ENCODE measurements at places on chromosomes 2 and 18.

GRCh38 chr18:48815581-48816324 is 135.0 kb downstream of the SMAD7 start:
- no peaks in the 10 kb centered on the region for H3K27me3 ChIP-seq
- H3K4me1 ChIP-seq: peaks cover 68% of the 10 kb centered on the region
- peak overlapping the region; percentile 90 for H3K27ac ChIP-seq
- DNase-seq: no peak
- peaks cover 33% of the 10 kb centered on the region for H3K36me3 ChIP-seq
- H3K4me3 ChIP-seq: no peak overlapping the region

- no peak for DNase-seq
- peaks cover 71% of the 10 kb centered on the region for H3K36me3 ChIP-seq
- no peak overlapping the region for H3K4me3 ChIP-seq
Observed at GRCh38 chr2:230809015-230809414, 55.7 kb upstream of the ITM2C start.

DNA sequence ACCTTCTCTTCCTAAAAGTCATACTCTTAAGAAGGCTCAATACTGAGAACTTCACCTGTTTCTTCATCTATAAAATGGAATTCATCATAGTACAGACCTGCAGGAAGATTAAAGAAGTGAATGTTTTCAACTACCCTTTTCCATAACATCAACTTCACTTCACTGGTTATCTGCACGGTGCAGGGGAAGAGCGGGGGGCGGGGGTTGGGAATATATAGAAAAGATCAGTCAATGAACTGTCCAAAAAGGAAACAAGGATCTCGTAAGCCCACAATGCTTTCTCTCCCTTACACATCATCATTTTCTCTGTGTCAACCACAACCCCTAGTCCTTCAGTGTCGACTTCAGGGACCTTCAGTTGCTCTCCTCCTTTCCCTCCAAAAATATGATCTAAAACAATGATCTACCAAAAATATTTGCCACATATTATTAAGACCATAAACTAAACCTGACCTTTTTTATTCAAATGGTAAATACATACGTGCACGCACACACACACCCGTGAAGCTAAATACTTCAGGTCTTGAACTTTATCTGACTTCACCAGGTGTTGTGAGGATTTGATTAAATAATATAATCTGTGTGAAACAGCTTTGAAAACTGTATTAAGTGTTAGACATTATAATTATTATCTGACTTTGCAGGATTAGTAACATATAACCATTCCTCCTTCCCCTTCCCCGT is 4.9 kb downstream of the MBOAT2 start:
- H3K4me3 ChIP-seq: no peak overlapping the region
- H3K27me3 ChIP-seq: peaks cover 8% of the 10 kb centered on the region
- no peak for DNase-seq
- H3K36me3 ChIP-seq: no peaks in the 10 kb centered on the region

- H3K4me3 ChIP-seq: no peak overlapping the region
- peaks cover 14% of the 10 kb centered on the region for H3K27me3 ChIP-seq
- H3K4me1 ChIP-seq: peaks cover 15% of the 10 kb centered on the region
- H3K27ac ChIP-seq: no peak overlapping the region
Observed at GRCh38 chr2:156427074-156427473, 9.1 kb upstream of the GPD2 start.

- H3K27ac ChIP-seq: no peak overlapping the region
- no peaks in the 10 kb centered on the region for H3K36me3 ChIP-seq
- H3K27me3 ChIP-seq: no peaks in the 10 kb centered on the region
- no peak overlapping the region for H3K4me3 ChIP-seq
Observed at GRCh38 chr2:227374158-227374557, 4.9 kb downstream of the TM4SF20 start.

DNA sequence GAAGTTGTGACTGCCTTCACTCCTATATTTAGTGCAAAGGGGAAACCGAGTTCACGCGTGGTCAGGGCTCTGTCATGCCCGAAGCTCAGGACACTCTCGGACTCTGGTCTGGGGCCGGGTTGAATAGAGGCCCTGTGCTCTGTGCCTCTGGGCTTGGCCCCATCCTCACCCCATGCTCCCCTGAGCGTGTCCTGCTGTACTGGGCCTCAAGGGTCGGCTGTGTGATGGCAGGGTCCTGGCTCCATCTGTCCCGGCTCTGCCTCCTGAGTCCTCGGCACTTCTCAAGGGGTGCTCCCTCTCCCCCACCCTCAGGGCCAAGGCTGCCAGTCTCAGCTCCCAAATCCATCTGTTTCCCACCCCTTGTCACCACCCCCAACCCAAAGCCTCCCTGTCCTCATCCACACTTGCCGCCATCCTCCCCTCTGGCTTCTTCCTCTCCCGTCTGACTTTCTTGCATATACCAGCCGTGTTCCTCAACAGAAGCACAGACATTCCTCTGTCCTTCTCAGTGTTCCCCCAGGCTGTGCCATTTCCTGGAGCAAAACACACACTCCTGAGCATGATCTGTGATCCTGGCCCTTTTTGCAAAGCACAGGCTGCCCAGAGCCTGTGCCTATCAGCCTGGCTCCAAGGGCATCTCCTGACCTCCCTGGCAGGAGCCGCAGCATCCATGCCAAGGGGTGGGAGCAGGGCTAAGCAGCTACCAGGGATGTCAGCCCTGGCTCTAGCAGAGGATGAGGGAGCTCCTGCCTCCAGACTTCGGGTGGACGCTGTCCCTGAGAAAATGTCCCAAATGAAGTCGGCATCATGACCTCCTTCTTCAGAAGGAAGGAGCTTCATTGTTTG is 64.2 kb upstream of the OTOS start:
- no peaks in the 10 kb centered on the region for H3K4me1 ChIP-seq
- H3K4me3 ChIP-seq: no peak overlapping the region
- H3K36me3 ChIP-seq: no peaks in the 10 kb centered on the region
- DNase-seq: no peak

DNA sequence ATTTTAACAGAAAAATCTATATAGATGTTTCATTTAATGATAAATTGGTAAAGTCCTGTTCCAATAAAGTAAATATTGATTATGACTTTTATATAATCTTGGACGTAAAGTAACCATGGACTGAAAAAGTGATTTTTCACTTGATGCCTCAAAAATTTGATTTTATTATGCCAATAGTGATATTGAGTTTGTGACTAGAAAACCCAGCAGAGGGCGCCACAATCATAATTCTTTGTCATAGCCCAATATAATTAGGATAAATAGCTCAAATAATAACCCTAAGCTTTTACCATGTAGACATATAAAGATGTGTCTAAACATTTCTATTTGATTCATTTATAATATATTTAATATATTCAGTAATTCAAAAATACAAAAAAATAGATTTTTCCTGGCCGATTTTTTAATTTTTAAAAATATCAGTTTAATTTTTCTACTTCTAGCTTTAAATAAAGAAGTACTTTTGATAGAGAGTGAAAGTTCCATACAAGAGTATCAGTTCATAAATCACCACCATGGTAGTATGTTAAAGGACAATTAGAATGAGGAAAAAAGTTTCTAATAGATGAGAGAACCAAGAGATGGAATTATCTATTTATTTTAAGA is 30.7 kb downstream of the CAMKMT start:
- no peaks in the 10 kb centered on the region for H3K4me1 ChIP-seq
- peak; percentile 42 for DNase-seq
- no peak overlapping the region for H3K27ac ChIP-seq

GRCh38 chr2:218832520-218832919 is 917 bp upstream of the PRKAG3 start:
- H3K27ac ChIP-seq: no peak overlapping the region
- peaks cover 28% of the 10 kb centered on the region for H3K27me3 ChIP-seq
- H3K36me3 ChIP-seq: no peaks in the 10 kb centered on the region
- no peak for DNase-seq

Data from activated CD4-positive, alpha-beta memory T cell treated with anti-CD3 and anti-CD28 coated beads, Interleukin-2, amount 10 ng/mL, durations not matched to agents 7 days and 5 days (primary cell).